Cortex of kidney (tissue), 1 donor: ENCODE measurements at places on chromosomes 4 and X.

GRCh38 chr4:40261231-40262076 is 64.6 kb downstream of the RHOH start:
- no peak for DNase-seq

GRCh38 chr4:35912174-35912573 is 332.1 kb downstream of the ARAP2 start:
- no peak for DNase-seq

DNA sequence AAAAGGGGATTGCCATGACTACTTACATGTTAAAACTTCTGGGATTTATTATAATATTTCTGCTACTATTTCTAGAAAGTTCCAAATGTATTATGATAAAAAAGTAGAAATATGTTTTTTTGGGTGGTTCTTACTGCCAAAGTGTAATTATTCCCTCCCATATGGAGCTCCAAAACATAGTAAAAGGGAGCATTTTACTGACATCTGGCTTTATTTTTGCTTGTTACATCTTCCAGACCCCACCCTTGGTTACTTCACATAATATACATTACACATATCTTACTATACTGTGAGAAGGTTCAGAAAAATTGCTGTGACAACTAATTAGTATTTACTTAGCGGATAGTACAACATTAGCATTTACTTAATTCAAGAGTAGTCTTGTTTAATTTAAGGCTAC is 205.1 kb upstream of the TLL1 start:
- no peak for DNase-seq

- DNase-seq, result no peak
These were observed 76.8 kb upstream of the MCF2 start for GRCh38 chrX:139784807-139785206.

DNA sequence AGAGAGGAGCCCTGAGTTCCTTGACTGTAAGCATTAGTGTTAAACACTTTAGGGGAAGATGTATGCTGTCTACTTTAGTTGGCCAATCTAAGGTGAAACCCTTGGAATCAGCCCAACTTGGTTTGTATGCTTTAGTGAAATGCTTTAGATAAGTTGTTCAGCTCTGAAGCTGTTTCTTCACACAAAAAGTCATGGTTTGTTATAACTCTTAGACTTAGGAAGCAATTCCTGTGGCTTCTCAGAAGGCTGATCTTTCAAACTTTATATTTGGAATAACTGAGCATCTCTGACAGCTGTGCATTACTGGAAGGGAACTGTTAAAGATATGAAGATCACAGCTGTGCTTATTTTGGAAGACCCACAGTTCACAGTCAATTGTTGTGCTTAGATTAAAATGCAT is 714.1 kb downstream of the FAT4 start:
- DNase-seq, result no peak

DNA sequence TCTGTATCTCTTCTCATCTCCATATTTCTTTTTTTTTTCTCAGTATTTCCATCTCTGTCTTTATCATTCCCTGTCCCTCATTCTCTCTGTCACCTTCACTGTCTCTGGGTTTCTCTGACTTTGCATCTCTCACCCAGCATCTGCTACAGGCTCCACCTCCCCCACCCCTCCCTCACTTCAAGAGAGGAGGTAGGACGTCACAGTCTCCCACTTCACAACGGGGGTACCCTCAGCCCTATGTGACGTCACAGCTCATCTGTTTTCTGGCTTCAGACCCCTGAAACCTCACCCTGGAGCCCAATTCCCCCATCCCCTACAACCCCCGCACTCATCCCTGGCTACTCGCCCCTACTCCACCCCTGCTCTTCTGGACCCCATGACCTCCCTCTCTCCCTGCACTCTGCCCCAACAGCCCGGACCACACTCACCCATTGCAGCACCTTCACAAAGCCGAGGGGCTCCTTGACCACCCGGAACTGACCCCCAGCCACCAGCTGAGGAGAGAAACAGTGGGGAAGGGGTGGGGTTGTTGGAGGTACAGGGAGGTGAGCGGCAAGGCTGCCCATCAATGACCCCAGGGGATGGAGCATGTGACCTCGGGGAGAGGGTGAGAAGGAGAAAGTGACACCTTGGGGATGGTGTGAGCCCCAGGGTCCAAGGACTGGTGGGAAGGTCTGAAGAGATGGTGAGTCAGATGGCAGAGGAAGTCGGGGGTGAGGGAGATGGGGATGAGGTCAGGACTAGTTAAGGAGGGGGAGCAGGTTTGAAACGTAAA is 1.3 kb downstream of the SYP start:
- DNase-seq, result no peak

- no peak for DNase-seq
These were observed 33.1 kb downstream of the OSTC start for GRCh38 chr4:108683479-108683878.

GRCh38 chrX:12693754-12694153 is 97.5 kb upstream of the PRPS2 start:
- DNase-seq, result no peak

DNA sequence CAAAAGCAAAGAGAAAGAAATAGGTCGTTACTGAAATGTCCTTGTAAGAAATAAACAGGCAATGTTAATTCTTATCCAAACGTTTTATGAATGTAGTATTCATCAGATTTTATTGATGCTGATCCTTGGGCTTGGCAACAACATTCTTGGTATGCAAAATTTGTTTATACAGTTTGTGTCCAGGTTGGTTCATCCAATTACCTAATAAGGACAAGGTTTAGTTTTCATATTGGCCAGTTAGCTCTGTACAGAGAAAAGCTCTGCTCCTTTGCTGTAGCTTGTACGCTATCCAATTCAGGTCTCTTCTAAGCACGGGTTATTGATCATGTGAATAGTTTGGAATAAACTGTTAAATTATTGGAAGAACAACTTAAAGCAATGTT is 14.4 kb upstream of the CCNG2 start:
- no peak for DNase-seq

- no peak for DNase-seq
These were observed 56.3 kb downstream of the CCDC149 start for GRCh38 chr4:24856586-24856985.

DNA sequence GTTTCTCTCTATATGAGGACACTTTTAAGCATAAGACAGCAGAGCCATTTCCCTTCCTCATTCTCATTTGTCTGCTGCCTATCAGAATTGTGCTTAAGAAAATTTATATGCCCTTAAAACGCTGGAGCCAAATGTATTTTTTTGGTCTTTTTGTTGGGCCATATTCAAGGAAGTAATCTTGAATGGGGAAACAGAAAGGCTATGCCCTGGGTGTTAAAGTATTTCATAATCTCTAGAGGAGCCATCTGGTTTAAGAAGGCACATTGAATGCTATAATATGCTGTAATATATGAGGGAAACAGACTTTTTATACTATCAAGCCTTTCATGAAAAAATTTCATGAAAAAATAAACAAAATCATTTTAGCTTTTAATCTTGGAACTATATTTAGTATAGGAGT is 4.3 kb downstream of the DMD start:
- DNase-seq, result no peak

DNA sequence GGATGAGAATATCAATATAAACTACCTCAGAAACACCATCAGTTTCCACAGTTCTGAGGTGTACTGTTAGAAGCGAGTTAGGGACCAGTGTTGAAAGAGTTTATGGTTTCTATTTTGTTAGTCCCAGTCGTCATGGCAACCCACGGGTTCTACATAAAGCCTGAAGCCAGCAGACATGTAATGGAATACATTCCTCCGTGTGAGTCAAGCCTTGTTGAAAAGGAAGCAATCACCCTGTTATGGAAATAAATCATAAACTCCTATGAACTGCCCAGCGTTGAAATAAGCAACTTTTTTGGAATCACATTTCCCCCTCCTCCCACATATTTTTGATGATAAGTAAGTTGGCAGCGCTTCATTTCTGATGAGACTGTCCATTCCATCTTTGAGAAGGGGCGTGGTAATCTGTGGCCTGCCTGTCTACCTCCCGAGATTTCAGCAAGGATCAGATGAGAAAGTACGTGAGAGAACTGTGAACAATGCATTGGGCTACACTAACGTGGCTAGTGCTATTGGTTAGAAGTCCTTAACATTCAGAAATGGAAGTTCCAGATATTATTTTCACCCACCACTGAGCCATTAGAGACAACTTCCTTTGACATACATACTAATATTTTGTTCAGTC is 40.4 kb upstream of the PDHA1 start:
- no peak for DNase-seq

GRCh38 chr4:26032630-26033317 is 118.8 kb downstream of the SMIM20 start:
- no peak for DNase-seq

DNA sequence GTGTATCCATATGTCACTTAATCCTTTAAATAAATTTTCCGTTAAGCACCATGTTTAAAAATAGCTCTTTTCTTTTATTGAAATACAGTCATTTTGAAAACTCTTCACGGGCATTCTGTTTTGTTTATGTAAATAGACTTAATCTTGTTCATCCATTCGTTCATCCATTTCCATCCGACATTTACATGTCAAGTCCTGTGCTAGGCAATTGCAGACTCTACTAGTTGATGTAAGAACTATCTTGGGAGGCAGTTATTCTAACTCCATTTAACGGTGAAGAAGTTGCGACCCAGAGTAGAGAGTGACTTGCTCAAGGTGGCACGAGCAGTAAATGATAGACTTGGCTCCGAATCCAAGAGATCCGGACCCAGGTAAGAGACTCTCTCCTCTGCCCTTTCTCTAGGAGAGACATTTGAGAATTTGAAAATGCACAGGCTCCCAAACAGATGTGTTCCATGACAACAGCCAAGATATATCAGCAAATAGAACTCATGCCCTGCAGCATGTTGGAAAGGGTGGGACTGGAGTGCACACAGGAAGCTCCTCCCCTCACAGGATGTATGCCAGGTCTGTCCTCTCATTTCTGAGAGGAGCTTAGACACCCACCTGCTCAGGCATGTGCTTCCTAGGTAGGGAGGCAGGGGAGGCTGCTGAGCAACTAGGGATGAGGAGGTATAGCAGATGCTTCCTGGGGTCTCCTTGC is 64.5 kb downstream of the DRD5 start:
- DNase-seq, result no peak

DNA sequence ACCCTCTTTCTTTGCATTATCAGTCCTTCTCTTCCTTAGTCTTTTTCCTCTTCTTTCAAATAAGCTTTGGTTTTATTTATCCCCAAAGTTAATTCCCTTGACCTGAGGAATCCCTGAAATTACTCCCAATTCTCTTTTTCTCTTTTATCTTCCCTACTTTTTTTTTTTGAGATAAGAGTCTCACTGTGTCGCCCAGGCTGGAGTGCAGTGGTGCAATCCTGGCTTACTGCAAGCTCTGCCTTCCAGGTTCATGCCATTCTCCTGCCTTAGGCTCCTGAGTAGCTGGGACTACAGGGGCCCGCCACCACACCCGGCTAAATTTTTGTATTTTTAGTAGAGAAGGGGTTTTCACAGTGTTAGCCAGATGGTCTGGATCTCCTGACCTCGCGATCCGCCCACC is 17.8 kb downstream of the CAMK2D start:
- no peak for DNase-seq
